ENCODE measurements at places on chromosomes 3 and 15.

GRCh38 chr3:14483286-14483685 lies 56.9 kb downstream of the GRIP2 start:
- no peak for DNase-seq

DNA sequence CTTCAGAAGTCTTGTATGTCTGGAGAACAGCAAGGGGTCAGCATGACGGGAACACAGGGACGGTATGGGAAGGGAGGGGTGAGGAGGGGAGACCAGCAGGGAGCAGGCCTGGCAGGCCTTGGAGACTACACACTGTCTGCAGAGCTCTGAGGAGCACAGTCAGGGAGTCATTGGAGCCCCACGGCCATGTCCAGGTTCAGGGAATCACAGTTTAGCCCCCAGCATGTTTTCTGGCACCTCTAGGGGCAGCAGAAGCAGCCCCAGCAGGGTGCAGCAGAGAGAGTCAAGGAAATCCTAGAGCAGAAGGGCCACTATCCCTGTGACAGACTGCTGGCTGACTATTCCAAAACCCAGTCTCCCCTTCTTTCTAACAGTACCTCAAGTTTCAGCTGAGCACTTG lies 3.2 kb downstream of the LAMP3 start:
- DNase-seq: no peak

- no peak for DNase-seq
These were observed 219.4 kb downstream of the UBE2E2 start for GRCh38 chr3:23422517-23422851.

DNA sequence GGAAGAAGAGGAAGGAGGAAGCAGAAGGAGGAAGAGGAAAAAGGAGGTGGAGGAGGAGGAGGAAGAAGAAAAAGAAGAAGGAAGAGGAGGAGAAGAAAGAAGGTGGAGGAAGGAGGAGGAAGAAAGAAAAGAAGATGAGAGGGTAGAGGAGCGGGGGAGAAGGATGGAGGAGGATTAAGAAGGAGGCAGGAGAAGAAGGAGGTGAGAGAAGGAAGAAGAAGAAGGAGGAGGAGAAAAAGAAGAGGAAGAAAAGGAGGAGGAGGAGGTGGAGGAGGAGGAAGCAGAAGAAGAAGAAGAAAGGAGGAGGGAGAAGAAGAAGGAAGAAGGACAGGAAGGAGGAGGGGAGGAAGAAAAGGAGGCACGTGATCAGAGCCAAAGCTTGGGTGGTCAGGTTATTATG lies 37.3 kb upstream of the PRTG start:
- DNase-seq: no peak

DNA sequence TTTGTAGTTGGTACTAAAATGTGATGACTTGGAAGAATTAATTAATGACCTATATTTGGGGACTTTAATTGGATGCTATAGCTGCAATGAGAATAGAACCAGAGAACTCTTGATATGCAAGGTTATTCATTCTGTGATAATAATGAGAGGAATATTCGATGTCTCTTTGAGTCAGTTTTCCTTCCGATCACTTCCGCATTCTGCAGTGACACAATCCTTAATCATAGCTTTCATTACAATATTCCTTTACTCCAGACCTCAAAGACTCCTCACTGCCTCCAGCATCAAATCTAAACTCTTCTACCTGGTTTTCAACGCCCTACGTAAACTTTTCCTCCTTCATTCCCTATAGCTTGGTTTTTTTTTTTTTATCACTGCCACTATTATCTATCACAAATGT lies 21.6 kb downstream of the B3GNT5 start:
- DNase-seq: no peak

GRCh38 chr3:126996905-126997304 lies 14.0 kb downstream of the PLXNA1 start:
- DNase-seq: no peak

DNA sequence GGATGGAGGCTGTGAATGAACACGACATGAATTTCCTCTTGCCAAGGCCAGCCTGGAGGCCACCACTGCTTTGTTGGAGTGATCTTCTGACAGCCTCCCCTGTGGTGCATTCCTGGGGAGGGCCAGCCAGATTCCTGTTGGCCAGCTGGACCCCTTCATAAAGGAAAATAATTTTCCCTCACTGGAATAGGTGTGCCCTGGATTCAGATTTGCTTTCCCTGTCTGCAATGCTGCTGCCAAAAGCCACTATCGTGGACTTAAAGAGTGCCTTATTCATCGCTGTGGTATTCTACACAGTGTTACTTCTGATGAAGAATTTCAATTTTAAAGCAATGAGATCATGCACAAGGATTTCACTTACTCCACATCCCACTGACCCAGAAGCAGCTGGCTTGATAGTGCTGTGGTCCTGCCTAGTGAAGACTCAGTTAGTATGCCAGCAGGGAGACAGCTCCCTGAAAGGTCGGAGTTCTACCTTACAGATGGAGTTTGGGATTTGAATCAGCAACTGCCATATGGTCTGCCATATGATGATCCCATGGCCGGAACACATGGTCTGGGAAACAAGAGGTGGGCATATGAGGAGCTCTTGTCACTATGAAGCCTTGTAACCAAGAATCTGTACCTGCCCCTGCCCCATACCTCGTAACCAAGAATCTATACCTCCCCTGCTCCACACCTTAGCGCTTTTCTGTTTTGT lies 145.2 kb downstream of the KLF13 start:
- DNase-seq: no peak

DNA sequence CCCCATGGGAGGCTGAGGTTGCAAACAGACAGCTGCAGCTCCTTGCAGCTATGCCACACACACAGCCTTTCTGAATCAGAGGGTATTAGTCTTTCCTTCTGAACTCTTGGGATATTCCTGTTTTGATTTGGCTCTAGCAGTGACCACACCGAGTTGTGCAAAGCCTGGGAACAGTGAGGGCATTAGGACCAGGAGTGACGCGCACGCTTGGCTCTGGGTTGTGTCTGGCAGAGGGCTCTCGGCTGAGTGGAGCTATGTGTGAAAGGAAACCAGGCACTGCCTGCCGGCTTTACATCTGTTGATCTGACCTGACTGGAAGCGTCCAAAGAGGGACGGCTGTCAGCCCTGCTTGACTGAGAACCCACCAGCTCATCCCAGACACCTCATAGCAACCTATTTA lies at the start of gene GALNT15:
Gene GALNT15 (plus strand): TSS at position 292 of the 400 bp plus-strand sequence. CDS start 472 bp downstream, outside the sequence.
- DNase-seq: no peak

- no peak for DNase-seq
These were observed 572.0 kb upstream of the TGFBR2 start for GRCh38 chr3:30034246-30034991.

GRCh38 chr3:38102444-38102814 lies 34.5 kb downstream of the ACAA1 start:
- no peak for DNase-seq

DNA sequence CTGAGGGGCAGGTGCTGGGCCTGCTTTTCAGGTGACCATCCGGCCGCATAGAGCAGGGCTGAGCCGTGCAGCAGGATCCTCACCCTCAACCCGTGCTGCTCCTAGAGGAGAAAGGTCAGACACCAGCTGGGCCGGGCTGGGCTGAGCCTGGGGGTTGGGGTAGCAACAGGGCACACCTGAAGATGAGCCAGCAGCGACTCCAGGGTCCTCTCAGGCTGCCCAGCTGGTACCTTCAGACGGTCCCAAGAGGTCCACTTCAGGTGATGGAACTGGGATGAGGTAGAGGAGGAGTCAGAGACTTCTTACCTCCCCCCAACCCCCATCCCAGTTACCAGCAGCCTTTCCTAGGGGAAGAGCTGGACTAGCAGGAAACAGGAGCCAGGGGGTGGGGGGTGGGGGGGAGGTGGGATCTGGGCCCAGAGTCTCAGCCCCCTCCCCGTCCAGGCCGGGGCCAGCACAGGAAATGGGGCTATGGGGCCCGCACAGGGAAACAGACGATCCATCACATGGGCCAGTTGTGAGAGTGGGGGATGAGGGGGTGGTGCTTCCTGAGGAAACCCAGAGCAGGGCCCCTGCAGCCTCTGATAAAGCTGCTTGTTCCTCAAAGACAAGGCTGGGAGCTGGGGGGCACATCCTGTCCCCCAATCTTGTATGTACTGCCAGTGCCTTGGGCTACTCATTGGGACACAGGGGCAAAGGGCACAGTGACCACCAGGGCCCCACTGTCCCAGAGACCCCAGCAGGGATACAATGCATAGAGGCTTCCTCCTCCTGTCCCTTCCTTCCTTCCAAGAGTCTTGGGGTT lies 3.0 kb downstream of the INKA1 start:
- no peak for DNase-seq

GRCh38 chr3:178082326-178082906 lies 453.8 kb upstream of the KCNMB2 start:
- DNase-seq: no peak
